Renal pelvis (tissue), 12 donors: ENCODE measurements at places on chromosomes 5 and 9.
A peak's percentile ranks its signal among the peaks of the same experiment; 100 is the strongest.

GRCh38 chr5:79416499-79416898, 97.4 kb downstream of the HOMER1 start:
- DNase-seq: no peak

- DNase-seq: no peak
Observed at GRCh38 chr5:57613741-57614140, 131.1 kb upstream of the ACTBL2 start.

- no peak for DNase-seq
Observed at GRCh38 chr5:168874713-168875380, 295.7 kb upstream of the PANK3 start.

- no peak for DNase-seq
Observed at GRCh38 chr5:15579193-15579990, 79.4 kb downstream of the FBXL7 start.

DNA sequence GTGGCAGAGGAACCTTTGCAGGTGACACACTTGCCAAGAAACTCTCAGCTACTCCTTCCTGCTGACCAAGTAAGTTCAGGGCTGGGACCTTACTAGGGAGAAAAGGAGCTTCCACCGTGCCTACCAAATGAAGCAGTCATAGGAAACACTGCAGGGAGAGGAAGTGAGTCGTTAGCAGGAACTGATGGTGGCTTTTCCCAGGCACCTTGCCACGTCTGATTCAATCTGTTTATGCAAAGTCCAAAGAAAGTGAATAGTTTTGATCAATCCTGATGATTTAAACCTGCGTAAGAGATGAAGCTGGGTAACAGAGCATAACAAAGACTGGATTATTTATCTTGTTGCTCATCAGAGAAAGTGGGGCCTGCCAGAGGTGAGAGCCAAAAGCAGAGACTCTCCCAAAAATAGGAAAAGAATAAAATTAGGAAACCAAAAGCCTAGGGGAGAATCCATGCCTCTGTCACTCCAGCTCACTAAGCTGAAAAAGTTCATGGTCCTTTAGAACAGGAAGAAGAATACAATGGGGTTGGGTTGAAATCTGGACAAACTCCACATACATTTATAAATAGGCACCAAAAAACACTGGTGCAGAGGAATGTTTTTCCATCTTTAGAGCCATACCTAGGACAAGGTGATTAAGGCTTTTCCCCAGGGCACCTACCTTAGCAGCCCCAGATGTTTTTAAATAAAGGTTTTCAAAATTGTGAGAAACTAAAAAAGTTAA, 9.3 kb upstream of the PFDN1 start:
- no peak for DNase-seq

- no peak for DNase-seq
Observed at GRCh38 chr5:33981408-33982162, 2.9 kb downstream of the SLC45A2 start.

- no peak for DNase-seq
Observed at GRCh38 chr9:87765521-87765920, 39.6 kb downstream of the CTSL start.

- DNase-seq: no peak
Observed at GRCh38 chr5:980001-980588, 28.5 kb upstream of the NKD2 start.

DNA sequence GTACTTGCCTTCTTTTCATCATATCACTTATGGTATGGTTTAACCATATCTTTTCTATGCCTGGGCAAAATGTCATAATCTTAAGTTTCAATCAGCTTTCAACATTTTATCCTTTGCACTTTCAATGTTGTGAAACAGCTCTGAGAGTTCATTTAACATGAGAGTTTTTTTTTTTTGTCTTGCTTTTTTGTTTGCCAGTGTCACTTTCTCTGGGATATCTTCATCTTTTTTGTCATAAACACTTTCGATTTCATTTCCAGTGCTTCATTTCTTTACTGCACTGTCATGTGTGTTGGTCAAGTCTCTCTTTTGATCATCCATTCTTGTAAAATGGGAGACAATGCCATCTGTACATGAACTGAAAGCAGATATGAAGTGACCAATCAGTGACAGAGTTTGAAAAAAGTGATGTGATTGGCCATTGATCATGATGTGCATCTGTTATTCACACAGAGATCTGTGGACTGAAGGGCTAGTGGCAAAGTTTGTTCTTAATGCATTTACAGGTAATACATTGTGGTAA, 7.5 kb upstream of the POU5F2 start:
- no peak for DNase-seq

DNA sequence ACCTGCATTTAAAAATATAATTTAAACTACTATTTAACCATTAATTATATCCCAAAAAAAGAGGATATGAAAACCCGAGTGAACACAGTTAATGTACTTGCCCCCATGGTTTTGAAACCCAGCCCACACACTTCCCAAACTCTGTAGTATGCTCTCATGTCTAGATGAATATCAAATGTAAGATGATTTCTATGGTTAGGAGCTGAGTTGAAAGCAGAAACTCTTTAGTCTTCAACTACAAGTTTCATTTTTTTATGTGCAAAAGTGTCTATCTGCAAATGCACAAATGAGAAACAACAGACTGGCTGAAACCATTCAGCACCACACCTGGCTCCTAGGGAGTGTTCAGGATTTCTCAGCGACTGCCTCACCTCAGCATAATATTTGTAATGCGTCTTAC, 183.3 kb downstream of the SEMA5A start:
- no peak for DNase-seq

GRCh38 chr5:80092486-80093107, 57.4 kb downstream of the THBS4 start:
- DNase-seq: no peak

- DNase-seq: no peak
Observed at GRCh38 chr5:167820101-167820990, 471.1 kb upstream of the WWC1 start.

DNA sequence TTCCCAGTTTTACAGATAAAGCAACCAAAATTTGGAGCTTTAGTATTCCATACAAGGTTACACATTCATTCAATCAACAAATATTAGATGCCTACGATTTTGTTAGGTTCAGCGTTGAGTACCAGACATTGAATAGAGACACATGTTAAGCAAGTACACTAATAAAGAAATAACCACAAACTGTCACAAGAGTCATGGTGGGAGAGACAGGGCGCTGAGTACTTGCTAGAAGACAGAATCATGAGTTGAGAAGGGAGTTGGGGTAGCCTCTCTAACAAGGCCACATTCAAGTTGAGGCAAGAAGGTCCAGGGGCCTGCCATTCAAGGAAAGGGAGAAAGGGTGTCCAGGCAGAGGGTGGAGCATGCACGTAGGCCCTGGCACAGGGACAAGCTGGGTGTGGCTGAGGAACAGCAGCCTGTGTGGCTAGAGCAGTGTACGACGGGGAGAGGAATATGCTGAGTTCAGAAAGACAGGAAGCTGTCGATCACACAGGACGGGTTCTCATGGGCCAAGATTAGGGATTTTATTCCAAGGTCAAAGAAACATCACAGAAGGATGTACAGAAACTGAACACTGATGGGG, 17.0 kb downstream of the CDK5RAP2 start:
- DNase-seq: no peak

- DNase-seq: no peak
Observed at GRCh38 chr5:55003432-55004065, 18.2 kb upstream of the ESM1 start.

GRCh38 chr9:94860678-94861588, 134.4 kb downstream of the AOPEP start:
- no peak for DNase-seq

GRCh38 chr5:43065387-43065947, 25.3 kb upstream of the ANXA2R start:
- DNase-seq: no peak

DNA sequence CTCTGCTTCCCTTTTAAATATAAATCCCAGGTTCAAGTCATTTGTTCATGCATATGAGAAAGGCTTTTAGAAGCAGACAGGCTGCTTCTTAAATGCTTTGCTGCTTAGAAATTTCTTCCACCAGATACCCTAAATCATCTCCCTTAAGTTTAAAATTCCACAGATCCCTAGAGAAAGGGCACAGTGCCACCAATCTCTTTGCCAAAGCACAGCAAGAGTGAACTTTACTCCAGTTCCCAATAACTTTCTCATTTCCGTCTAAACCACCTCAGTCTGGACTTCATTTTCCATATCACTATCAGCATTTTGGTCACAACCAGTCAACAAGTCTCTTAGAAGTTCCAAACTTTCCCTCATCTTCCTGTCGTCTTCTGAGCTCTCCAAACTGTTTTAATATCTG, 679.8 kb upstream of the FTMT start:
- no peak for DNase-seq

DNA sequence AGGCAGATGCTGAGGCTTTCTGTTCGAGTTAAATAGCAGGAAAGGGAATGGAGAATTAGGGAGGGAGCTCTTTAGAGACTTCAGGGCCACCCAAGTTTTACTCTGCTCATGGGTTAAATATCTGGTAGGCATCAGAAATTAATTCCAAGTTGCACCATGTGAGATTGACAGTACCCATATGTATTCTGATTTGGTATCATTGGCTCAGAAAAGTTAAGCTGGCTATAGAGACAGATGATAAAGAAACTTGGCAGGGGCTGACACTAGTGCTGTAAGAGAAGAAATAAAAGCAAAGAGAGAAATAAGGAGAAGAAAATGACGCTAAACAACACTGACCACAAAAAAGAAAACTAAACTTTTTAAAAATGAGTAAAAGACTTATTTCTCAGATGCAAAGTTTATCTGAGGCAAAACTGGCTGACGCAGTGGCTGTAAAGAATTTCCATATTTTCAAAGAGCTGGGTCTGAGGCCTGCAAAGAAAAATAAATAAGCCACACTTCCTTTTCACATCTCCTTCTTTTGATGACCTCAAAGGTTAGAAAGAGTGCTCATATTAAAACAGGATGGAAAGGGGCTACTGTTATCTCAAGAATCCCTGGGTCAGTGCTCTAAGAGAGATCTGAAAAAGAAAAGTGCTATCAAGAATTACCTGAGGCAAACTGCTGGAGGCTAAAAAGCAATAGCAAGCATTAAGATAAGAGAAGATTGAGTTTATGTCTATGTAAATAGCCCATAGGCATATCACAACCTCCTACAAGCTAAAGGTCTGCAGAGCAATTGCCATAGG, 399.0 kb upstream of the MEF2C start:
- DNase-seq: no peak

DNA sequence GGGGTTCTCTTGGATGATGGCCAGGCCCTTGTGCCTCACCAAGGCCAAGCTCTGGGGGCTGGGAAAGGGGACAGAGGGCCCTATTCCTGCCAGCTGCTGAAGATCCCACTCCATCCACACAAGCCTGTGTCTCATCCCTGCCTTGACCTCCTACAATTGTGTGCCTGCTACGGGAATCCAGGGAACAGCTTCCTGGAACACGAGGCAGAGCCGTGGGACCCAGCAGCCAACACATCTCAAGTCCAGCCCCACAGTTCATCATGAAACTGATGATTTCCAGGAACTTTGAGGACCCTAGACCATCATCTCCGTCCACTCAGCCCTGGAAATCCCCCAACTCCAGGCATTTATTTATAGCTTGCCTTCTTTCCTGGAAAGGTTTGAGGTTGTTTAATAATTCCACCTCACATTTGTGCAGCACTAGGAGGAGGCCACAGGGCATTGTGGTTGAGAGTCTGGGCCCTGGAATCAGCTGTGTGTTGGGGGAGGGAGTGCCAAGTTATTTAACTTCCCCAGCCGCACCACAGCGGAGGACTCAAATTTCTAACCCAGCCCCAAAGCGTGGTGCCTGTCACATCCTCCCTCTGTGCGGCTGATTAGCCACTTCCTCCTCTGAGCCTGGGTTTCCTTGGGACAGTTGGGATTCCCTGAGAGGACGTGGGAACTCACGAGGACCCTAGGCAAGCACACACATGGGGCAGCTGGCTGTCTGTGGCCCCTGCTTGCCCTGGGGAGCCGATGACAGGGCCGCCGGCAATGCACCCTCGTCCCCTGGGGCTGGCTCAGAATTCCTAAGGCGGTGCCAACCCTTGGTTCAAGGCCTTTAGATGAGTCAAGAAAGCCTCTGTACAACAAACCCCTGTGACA, 58.2 kb upstream of the GGTA1 start:
- peak; percentile 91 for DNase-seq

GRCh38 chr5:132641841-132642240, 16.1 kb upstream of the IL13 start:
- no peak for DNase-seq

DNA sequence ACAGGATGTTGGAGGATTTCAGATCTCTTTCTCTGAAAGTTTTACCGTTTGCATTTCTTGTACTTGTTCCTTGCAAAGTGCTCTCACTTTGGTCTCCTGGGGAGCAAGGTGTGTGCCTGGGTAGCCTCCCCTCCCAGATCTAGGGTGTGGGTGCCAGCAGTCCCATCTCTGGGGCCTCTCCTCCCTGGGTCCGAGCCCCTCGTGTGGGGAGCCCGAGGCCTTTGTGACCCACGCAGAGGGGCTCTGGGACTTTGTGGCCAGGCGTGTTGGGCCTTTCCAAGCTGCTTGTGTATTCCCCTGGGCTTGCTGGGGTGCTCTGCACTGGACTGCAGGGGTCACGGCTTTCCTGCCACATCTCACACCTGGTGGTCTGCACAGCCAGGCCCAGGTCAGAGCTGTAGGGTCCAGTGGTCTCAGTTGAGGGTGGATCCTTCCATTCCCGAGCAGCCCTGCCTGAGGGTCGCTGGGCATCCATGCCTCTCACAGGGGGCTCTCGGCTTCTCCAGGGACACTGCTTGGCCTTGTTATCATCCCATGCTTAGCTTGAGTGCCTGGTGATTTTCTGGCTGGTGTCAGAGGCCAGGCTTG, 96.3 kb downstream of the CACNA1B start:
- DNase-seq: no peak

- no peak for DNase-seq
Observed at GRCh38 chr5:68698025-68698940, 395.5 kb upstream of the SLC30A5 start.

GRCh38 chr9:130172161-130172857, at the start of gene NCS1:
Gene NCS1 (plus strand): TSS chr9:130172404. CDS start chr9:130172664, 260 bp downstream.
- peak; percentile 68 for DNase-seq

GRCh38 chr9:18985464-18985951, 47.5 kb downstream of the SAXO1 start:
- DNase-seq: no peak

- no peak for DNase-seq
Observed at GRCh38 chr5:151154931-151155774, 2.4 kb downstream of the ANXA6 start.

DNA sequence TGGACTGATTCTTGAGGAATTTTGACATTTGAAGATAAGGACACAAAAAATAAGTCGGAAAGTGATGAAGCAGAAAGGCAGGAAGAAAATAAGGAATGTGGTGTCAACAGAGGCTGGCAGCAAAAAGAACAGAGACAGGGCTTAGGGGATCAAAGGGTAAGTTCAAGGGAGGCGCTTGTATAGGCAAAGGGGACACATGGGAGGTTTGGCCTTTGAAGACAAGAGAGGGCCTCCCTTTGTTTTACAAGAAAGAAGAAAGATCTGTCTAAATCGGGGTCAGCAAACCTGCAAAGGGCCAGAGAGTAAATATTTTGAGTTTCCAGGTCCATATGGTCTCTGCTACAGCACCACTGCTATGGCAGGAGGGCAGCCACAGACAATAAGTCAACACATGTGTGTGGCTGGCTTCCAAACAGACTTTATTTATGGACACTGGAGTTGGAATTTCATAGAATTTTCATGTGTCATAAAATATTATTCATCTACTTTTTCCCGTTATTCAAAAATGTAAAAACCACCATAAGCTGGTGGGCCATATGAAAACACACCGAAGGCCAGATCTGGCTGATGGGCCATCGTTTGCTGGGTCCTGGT, 112.0 kb upstream of the FBXL7 start:
- DNase-seq: no peak
